CD4-positive, alpha-beta T cell (primary cell): ENCODE measurements at places on chromosomes 2 and 18.

- DNase-seq, result no peak
Observed at GRCh38 chr2:150212722-150213171, 274.7 kb downstream of the RND3 start.

DNA sequence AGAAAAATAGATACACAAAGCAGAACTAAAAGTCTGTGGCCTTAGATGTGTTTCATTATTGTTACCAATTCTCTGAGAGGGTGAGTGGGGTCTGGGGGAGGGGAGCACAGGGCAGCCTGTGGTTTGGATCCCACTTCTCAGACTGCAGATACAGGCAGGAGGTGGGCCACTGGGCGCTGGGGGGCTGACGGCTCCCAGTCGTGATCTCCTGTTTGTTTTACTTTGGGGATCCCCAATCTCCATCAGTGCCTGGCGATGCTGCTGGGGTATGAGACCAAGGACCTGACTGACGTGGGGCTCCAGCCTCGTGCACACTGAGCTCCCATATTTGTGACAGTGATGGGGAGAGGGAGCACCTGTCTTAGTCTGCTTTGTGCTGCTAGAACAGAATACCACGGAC is 54.9 kb downstream of the EDAR start:
- DNase-seq, result no peak

- DNase-seq, result no peak
Observed at GRCh38 chr2:159322419-159322818, 35.9 kb upstream of the WDSUB1 start.

DNA sequence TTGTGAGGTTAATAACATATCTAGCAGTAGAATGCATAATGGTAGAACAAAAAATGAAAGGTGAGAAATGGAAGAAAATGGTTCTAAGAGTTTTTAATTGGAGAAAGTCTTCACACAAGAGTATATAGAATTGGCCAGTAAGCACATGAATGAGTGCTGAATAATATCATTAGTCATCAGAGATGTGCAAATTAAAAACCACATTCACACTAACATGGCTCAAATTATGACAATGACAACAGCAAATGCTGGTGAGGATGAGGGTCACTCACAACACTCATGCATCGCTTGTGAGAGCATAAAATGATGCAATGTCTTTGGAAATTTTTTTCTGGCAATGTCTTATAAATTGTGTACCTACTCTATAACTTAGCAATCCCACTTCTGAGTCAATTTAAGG is 1355.4 kb upstream of the ACVR2A start:
- DNase-seq, result no peak

GRCh38 chr2:159797543-159798375 is at the start of gene CD302:
CD302 (minus strand) TSS chr2:159798208; CDS start chr2:159798198, 10 bp downstream.
- DNase-seq, result no peak

GRCh38 chr18:40874233-40874632 is 1080.8 kb upstream of the PIK3C3 start:
- DNase-seq, result no peak

DNA sequence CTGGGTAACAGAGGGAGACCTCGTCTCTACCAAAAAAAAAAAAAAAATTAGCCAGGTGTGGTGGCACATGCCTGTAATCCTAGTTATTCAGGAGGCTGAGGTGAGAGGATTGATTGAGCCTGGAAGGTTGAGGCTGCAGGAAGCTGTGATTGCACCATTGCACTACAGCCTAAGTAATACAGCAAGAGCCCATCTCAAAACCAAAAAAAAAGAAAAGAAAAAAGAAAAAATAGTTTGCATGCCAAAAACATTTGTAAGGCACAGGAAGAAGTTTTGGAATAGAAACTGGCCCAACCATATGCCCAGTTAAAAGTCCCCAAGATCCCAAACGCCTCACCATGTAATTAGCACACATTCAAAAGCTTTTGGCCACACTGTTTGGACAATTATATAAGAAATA is 13.4 kb upstream of the ACOXL start:
- no peak for DNase-seq

- DNase-seq, result no peak
Observed at GRCh38 chr2:128416109-128416785, 97.6 kb upstream of the HS6ST1 start.

- no peak for DNase-seq
Observed at GRCh38 chr2:241179899-241180298, 8.6 kb upstream of the ANO7 start.

- no peak for DNase-seq
Observed at GRCh38 chr2:199509403-199509802, 51.7 kb upstream of the SATB2 start.
